ENCODE measurements at places on chromosomes 5 and 9. TPM values are rescaled to one million over a fixed set of nuclear protein-coding genes. Genes with fewer than 3 reads are reported as not detected.

DNA sequence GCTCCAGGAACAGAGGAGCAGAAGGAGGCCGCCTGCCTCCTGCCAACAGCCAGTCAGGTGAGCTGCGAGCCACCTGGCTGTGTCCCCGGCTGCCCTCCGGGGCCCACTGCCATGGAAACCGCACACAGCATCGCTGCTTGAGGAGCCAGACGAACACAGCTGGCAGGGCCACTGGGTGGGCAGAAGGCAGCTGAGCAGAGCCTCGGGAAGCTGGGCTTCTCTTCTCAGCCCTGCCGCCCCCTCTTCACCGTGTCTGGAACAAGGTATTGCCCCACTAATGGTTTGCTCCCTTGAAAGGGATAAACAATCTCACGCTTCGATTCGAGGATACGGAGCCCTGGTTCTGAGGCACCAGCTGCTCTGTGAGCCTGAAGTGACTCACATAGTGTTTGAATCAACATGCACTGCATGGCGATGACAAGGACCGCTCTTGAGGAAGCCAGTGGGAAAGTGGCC lies 63.7 kb upstream of the RUFY1 start:
- no peak for DNase-seq

DNA sequence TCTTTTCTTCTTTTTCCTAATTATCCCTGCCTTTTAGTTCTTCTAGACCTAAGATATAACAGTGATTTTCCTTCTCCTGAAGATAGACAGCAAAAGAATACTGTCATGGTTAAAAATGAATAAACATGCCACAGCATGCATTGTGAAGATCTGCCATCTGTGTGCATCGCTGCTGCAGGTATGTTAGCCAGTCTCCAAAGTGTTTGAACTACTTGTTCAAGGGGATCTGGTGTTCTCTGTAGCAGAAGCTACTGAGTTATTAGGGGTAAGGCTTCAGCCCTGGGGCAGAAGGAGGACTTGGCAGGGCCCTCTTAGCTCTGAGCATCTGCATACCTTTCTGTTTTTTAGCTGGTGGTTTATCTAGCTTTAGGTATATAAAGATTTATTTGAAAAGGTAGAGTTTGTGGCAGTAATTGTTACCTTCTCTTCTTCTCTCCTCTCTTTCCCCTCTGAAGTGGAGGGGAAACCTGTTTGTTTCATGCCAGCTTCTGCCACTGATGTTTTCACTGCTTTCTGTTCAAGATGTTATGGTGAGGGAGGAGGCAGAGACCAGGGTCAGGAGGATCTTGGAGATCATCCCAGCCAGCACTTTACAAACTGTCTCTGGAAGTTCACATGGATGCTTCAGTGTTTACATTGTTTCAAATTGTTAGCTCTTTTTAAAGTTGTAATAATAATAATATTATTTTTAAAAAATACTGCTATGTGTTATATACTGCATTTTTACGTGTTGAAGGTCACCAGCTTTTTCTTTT lies 25.2 kb downstream of the GALNT10 start:
- DNase-seq: no peak

DNA sequence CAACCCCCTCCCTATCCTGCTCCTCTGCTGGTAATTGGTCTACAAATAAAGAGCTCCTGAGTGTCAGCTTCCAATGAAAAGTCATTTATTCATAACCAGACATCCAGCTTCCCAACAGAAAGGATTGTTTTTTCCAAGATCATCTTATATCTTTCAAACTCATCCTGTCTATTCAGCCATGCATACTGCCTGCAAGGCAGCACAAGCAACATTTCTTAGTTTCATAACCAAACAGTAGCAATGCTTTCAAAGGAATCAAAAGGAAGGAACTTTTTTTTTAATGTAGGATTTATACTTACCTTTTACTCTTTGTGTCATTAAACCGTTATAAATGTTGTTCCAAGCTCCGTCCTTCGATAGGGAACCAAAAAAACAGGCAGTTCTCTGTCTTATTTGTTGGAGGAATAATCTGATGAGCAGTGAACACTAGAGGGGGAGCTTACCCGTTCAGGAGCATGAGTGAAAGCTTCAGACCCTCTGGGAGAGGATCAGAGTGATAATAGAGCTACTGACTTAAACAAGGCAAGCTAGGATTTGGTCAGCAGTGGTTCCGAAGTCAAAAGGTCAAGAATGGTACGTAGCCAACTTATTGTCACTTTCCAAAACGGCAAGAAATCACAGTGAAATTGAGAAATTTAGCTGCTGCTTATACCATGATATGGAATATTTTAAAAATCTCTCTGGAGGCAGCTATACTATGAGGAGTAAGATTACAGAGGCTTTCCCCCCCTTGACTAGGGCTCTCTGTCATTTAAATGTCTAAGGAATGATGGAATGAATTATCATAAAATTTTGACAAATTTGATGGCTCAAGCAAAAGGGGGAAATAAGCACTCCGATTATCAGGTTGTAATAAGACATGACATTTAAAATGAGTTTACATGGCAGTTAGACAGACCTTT lies 892.9 kb downstream of the NR2F1-AS1 start:
- no peak for DNase-seq

- DNase-seq: no peak
Observed at GRCh38 chr5:43042626-43043399, 2.7 kb upstream of the ANXA2R start.

DNA sequence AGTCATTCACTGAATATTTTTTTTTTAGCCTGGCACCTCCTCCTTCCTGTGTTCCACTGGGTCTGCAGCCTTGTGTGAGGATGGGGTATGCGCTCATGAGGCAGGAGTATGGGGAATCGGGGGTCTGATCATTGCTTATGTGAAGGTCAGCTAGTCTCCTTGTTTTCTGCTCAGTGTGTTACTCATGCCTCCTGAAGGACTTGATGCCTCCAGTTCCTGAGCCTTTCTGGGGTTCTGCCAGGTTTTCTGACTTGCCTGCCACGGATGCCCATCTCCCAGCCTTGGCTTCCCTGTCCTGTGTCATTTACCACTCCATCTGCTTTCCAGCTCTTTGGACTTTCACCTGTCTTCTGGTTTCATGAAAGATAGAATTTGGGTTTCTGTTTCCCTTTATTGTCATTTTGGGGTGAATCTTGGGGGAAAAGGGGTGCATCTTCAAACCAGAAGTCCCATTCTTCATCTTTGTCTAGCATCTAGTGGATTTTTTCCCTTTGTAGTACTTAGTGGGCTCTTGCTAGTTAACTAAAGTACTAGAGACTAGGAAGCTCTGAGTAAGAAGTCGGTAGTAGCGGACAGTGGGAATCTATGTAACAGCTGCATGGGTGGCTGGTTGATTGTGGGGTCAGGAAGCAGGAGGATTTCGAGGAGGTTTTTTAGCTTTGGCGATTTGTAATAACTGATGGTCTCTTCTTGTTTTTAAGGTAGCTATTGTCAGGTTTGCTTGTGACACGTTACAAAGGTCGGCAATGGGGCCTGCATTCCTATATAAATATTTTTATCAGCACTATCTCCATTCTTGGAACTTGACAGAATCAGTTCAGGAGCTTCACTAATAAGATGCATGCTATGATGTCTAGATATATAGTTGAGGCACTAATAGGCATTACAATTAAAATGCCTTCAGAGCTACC lies 8.2 kb downstream of the OTULIN start:
- no peak for DNase-seq

DNA sequence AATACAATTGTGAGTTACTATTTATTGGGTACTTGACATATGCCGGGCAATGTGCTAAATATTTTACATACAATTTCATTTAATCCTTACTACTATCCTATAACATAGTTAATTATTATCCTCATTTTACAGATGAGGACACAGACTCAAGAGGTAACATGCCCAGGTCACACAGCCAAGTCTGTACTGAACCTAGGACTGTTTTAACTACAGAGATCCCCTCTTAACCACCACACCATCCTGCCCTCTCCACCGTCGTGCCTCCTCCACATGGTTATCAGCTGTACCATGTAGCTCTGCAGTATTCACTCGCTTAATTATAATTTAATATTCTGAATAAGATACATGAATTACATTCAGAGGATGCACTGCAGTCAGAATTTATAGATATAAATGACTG lies 5.3 kb downstream of the RAB14 start:
- DNase-seq: no peak

GRCh38 chr9:79813258-79813638 lies 241.5 kb downstream of the TLE4 start:
- no peak for DNase-seq

TUSC1 gene
- total RNA-seq: 19.4 TPM

DNA sequence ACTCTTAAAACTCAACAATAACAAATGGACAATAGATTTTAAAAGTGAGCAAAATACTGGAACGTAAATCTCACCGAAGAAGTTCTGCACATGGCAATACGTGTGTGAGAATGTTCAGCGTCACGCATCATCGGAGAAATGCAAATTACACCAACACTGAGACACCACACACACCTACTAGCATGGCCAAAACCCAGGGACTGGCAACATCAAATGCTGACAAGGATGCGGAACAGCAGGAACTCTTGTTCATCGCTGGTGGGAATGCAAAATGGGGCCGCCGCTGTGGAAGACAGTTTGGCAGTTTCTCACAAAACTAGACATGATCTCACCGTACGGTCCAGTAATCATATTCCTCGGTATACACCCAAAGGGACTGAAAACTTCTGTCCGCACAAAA lies 21.6 kb upstream of the CLPTM1L start:
- no peak for DNase-seq

SH2D3C gene
- total RNA-seq: 94.0 TPM

DNA sequence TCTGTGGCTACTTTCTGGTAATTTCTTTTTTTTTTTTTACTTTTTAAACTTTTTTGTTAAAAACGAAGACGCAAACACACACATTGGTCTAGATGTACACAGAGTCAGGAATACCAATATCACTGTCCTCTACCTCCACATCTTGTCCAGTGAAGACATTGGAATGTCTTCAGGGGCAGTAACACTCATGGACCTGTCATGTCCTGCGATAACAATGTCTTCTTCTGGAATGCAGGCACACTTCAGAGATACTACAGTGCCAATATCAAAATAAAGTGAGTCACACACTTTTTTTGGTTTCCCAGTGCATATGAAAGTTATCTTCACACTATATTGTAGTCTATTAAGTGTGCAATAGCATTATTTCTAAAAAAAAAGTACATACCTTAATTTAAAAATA lies 175.9 kb downstream of the ARRDC3 start:
- DNase-seq: no peak

DNA sequence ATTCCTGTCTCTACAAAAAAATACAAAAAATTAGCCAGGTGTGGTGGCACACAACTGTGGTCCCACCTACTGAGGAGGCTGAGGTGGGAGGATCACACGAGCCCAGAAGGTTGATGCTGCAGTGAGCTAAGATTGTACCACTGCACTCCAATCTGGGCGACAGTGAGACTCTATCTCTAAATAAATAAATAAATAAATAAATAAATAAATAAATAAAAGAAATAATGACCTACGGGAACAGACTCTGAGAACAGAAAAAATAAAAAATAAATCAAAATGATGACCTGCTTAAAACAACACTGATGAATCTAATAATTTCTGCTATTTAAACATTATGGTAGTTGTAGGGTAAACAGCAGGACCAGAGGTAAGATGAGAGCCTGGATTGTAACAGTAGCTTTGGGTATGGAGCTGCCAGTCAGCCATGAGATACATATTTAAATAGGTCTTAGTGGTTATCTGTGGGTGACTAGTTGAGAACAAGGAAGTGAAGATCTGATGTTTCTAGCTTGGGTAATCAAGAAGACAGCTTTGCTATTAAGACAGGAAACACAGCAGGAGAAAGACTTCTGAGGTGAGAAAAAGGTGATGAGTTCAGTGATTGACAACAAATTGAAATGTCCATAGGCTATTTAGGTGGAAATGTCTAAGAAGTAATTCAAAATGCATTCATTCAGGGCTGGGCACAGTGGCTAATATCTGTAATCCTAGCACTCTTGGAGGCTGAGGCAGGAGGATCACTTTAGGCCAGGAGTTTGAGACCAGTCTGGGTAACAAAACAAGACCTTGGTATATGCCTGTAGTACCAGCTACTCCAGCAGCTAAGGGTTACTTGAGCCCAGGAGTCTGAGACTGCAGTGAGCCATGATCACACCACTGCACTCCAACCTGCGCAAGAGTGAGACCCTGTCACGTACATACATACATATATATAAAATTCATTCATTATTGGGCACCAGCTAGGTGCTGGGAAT lies 11.0 kb downstream of the RNF145 start:
- DNase-seq: no peak

FOXI1 gene
- total RNA-seq: not detected

CMYA5 gene
- total RNA-seq: 0.06 TPM

All from glomerular endothelial cell (primary cell).